GM04504 (cell line): ENCODE measurements at places on chromosomes 16 and 17.

- DNase-seq = peak; percentile 38
Observed at GRCh38 chr17:32755045-32755805, 121.7 kb downstream of the MYO1D start.

DNA sequence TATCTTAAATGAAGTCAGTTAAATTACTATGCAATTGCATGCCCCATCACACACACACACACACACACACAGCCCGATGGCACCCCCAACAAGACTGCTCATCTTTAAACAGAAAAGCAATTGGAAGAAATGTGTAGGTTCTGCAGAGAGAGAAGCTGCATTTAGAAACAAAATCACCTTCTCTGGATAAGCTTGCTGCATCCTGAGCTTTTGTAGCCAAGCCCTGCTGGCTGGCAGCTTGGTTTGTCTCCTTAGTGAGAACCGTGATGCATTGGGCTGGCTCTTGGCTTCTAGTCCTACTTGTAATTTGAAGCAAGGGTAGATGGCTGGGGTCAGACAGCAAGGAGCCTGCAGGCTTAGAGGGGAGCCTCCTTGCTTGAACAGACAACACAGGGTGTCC, 153.8 kb downstream of the SOX9 start:
- DNase-seq = no peak

DNA sequence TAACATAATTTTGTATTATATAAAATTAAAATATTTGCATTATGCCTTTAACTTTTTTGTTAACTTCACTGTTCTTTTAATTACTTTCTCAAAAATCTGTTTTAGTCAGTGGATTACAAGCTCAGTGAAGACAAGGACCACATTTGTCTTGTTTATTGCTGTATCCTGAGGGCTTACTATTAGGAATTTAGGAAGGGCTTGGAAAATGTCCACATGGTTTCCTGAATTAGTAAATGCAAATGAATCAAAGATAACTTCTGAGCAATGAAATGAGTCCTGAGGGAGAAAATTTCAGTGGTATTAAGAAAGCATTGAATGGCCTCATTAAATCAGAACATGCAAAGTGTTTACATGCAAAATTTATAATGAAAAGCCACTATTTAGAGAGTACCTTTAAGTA, 1293.2 kb upstream of the GOT2 start:
- no peak for DNase-seq

DNA sequence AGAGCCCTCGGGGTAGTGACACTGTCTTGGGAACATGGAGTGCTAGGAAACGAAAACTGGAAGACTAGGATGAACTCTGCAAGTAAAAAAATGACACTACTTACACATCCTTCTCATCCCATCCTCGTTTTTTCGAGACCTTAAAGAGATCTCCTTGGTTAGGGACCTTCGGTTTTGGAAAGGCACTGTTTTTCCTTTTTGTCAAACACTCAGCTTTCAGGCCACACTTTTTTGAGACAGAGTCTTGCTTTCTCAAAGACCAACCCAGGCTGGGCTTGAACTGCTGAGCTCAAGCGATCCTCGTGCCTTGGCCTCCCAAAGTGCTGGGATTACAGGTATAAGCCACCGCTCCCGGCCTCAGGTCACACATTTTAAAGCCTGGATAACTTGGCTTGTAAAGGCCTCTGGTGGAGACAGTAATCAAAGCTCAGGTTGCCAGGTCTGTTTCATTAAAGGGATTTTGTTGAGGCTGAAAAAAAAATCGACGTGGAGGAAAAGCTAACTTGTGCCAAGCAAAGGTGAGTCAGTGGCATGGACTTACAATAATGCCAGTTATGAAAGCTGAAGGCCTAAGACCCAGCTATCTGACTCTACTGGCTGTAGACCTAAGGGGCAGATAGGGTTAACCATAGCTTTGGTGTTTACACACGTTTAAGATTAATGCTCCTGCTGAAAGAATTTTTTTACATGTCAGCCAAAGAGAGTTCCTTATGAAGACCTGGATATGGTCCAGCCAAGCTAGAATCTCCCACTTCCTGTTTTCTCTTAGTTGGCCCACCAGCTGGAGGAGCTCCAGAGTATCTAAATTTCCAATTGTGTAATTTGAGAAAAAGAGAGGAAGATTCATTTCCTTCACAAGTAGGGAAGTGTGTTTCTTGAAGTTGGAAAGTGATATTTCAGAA, 823 bp downstream of the NBR1 start:
- peak; percentile 77 for DNase-seq

- peak; percentile 44 for DNase-seq
Observed at GRCh38 chr17:79988185-79988971, 47.3 kb downstream of the TBC1D16 start.

GRCh38 chr17:77869665-77870132, 88.8 kb upstream of the TNRC6C start:
- DNase-seq = no peak

DNA sequence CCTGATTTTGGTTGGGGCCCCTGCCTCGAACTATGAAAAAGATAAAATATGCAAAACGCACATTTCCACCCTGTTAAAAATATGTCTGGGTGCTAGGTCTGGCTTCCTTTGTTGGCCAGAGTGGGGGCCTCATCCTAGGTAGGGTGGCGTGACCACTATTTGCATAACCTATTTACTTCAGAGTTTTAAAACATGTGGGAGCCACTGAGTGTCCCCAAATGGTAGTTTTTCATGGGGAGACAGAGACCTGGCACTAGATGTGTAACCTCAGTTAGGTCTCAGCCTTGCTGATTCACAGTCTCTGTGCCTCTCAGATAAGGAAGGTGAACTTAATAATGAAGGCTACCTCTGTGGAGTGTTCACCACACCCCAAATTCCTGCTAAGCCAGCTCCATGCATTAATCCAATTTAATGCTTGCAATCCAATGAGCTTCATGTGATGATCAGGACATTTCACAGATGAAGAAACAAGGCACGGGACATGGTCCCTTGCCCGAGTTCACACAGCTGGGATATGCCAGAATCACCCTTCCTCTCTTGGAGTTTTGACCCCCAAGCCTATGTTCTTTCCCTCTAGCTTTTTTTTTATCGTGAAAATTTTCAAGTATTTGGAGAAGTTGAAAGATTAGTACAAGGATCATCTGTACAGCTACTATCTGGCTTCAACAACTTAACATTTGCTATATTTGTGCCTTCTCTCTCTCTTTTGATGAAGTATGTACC, 103.4 kb downstream of the IRF8 start:
- DNase-seq = no peak

DNA sequence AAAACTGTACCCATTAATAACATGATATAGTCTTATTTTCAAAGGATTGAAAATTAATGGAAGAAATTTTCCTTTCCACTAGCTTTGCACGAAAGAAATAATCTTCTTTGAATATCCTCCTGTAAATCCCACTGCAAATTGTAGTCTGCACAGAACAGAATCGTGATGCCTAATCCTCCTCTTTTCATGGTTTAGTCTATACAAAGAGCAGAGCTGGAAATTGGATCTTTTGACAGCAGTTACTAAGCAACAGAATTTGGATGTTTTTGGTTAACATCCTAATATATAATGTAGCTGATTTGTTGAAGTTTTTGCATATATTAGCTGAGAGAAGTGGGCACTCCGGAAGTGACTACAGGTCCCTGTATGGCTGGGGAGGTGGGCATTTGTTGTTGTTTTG, 98.6 kb downstream of the WNT3 start:
- no peak for DNase-seq

- DNase-seq = no peak
Observed at GRCh38 chr16:21033704-21034103, 116.9 kb downstream of the DNAH3 start.

DNA sequence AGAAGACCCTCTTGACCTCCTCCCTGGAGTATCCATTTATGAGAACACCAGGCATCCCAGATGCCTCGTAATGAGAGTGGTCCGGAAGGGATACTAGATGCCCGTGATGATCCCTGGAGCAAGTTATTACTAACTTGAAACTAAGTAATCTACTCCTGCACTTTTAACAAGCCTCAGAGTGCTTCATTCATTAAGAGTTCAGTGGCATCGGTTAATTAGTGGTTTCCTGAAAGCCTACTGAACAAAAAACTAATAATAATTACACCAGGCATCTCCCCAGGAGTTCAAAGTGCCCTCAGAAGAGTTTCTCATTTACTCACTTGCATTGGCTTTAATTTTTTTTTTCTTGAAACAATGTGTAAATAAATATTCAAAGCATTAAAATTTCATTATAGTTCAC, 22.2 kb downstream of the ZNF75A start:
- DNase-seq = no peak

GRCh38 chr16:27195076-27195741, 8.1 kb upstream of the KDM8 start:
- DNase-seq = no peak

GRCh38 chr17:67615011-67615561, 102.7 kb upstream of the NOL11 start:
- no peak for DNase-seq

- DNase-seq = no peak
Observed at GRCh38 chr16:12061336-12062055, 85.0 kb downstream of the SNX29 start.

GRCh38 chr17:50203604-50204345, 2.3 kb upstream of the COL1A1 start:
- peak; percentile 99 for DNase-seq

DNA sequence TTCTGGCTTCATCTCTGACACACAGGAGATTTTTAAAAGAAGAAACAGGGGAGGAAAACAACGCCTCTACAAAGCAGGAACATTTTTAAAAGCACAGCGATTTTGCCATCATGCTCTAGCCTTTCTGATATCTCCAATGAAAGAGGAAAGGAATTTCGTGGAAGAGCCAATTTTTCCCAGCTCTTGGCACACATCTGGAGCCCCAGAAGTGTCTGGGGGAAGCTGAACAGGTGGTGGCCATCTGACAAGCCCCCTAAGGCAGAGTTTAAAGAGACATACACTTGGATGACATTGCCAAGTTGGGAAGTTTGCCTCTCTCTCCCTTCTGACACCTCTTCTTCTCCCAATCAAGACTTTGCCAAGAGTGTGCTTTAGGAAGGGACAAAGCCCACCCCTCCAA, 82.1 kb downstream of the CCT6B start:
- no peak for DNase-seq

GRCh38 chr17:15213381-15214087, 51.6 kb downstream of the PMP22 start:
- DNase-seq = no peak

DNA sequence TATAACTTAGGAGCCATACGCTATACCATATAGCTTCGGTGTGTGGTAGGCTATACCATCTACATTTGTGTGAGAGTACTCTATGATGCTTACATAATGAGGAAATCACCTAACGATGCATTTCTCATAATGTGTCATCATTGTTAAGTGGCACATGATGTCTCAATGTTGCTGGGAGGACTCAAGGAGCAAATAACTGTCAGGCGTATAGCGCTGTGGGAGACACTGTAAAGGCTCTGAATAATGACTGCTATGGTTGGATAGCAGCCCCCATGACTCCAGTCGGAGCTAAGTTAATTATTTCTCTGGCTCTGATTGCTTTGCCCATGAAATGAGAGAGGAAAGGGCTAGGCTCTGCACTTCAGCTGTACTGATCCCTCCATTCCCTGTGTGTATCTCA, 197.2 kb downstream of the RGS9 start:
- DNase-seq = no peak

DNA sequence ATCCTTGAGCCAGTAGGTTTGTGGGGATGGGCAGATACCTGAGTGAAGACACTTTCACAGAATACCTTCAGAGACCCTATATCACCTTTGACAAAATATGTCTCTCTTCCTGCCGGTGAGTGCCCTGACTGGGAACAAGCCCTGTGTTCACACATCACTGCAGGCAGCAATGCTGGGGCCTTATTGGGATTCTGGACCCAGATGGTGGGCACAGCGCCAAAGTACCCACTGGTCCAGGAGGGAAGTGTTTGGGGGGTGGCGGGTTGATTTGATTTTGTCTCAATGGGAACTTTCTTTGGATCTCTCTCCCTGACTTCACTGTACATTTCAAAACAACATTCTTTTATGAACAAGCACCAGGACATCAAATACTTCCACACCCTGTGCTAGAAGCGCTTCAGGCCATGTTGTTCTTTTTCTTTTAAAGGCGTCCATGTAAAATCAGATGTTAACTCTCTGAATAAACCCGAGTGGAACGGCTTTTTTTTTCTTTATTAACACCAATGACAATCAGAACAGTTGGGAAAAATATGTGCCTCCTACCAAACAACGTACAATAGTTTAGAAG, 62.4 kb upstream of the AKTIP start:
- no peak for DNase-seq

- no peak for DNase-seq
Observed at GRCh38 chr16:6682142-6682811, 650.4 kb upstream of the RBFOX1 start.

- DNase-seq = no peak
Observed at GRCh38 chr16:56470666-56471065, 19.3 kb downstream of the OGFOD1 start.

DNA sequence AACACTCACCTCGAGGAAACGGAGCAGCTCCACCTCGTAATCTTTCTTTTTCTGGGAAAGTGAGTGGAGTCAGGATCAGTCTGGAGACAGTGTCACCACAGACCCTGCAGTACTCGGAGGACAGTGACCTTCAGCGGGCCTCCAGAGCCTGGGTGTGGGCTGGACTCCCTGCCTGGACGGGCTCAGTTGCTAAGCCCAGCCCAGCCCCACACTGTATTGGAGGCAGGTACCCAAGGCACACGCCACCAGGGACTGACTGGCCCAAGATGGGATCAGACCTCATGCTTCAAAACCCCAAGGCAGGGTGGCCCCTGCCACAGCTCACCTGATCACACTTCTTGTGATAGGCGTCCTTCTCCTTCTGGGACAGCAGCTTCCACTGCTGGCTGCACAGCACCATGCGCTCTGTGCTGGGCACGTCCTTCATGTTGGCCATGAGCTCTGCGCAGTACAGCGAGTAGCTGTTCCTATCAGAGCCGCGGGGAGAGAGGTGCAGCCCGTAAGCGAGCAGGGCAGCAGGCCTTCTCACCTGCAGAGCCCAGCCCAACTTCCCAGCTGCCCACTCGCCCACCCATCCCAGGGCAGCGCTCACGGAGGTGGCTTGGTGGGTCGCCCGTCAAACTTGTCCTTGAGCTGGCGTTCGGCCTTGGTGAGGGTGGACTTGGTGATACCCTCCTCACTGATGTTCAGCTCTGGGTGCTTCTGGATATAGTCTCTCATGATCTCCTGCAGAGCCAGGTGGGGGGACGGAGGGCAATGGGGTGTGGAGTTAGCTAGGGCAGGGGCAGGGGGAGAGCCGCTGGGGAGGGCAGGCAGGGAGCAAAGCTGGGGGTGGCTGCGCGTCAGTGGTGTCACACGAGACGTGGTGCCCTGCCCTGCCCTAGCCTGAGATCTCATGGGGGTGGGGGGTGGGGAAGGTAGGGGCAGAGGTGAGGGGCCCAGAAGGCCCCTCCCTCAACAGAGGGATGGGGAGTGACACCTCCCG, 7.9 kb downstream of the UBTF start:
- no peak for DNase-seq
